ENCODE measurements at places on chromosomes 12 and 14. TPM values are rescaled to one million over a fixed set of nuclear protein-coding genes. Genes with fewer than 3 reads are reported as not detected.

PROX2 gene
- not detected for total RNA-seq

CCDC197 gene
- total RNA-seq = not detected

GRCh38 chr12:113189361-113189760 is 3.8 kb downstream of the RITA1 start:
- DNase-seq = no peak
- H3K36me3 ChIP-seq = peaks cover 3% of the 10 kb centered on the region
- H3K4me1 ChIP-seq = peaks cover 9% of the 10 kb centered on the region
- no peak overlapping the region for H3K27ac ChIP-seq

DNA sequence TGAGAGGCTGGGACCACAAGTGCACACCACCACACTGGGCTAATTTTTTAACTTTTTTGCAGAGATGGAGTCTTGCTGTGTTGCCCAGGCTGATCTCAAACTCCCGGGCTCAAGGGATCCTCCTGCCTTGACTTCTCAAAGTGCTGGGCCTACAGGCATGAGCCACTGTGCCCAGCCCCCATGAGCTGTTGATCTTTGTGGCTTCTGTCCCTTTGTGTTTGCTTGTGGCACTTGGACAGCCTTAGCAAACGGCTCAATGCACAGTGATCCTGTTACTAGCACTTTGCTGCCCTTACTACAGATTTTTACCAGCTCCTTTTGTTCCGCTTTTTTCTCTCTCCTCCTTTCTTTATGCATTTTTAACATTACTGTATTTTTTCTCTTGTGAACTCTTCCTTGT is 25.3 kb upstream of the EVL start:
- H3K4me3 ChIP-seq = no peak overlapping the region
- no peaks in the 10 kb centered on the region for H3K27me3 ChIP-seq
- DNase-seq = no peak
- H3K36me3 ChIP-seq = no peaks in the 10 kb centered on the region
- no peaks in the 10 kb centered on the region for H3K4me1 ChIP-seq

DNA sequence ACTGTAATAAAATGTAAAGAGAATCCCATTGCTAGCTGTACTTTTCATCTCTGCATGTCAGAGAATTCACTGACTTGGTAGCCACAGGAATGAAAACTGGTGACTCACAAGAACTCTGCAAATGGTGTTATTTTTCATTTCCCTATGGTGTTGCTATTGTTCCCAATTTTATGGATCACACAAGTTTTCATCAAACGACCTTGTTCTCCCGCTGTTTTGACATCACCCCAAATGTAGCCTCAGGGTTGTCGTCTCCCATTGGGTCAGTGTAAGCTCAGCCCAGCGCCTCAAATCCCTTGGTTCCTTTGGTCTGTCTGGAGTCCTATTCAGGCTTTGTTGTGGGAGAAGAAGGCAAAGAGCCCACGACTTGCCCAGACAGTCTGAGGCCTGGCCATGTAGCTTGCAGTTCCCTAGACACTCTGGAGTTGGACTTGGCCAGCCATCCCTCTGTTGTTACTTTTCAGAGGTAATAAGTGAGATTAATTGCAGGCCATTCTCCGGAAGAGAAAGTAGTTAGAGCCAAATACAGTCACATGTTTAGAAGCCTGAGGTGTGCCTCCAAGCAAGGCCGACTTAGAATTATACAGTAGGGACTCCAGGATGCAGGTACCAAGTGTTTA is 159.2 kb downstream of the TGFB3 start:
- no peak overlapping the region for H3K4me3 ChIP-seq
- H3K4me1 ChIP-seq = peaks cover 34% of the 10 kb centered on the region
- peak overlapping the region; percentile 88 for H3K27ac ChIP-seq
- peaks cover 4% of the 10 kb centered on the region for H3K36me3 ChIP-seq

- DNase-seq = no peak
- no peak overlapping the region for H3K27ac ChIP-seq
- no peak overlapping the region for H3K4me3 ChIP-seq
- H3K4me1 ChIP-seq = no peaks in the 10 kb centered on the region
- H3K36me3 ChIP-seq = peaks cover 19% of the 10 kb centered on the region
Measured at GRCh38 chr14:70563417-70563816, 28.6 kb upstream of the ADAM20 start.

DNA sequence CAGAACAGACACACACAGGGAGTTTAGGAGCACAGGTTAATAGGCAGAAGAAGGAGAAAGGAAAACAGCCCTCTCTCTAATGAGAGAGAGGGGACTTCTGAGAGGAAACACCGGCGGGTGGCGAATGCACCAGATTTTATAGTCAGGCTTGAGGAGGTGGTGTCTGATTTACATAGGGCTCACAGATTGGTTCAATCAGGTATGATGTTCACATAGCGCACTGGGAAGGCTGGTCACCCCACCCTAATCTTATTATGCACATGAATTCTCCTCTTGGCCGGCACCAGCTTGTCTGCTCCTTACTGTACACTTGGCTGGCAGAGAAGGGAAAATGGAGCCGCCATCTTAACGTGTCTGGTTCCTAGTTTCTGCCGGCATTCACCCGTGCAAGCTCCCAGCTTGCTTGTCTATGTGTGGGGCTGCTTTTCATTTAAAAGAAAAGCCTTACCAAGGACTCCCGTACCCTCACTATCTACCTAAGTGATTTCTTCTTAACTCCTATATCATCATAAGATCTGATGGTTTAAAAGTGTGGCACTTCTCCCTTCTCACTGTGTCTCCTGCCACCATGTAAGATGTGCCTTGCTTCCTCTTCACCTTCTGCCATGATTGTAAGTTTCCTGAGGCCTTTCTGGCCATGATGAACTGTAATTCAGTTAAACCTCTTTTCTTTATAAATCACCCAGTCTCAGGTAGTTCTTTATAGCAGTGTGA is 15.1 kb downstream of the BCAT1 start:
- H3K4me3 ChIP-seq = no peak overlapping the region
- DNase-seq = no peak
- H3K4me1 ChIP-seq = peaks cover 12% of the 10 kb centered on the region
- H3K27ac ChIP-seq = no peak overlapping the region
- no peaks in the 10 kb centered on the region for H3K36me3 ChIP-seq
- no peaks in the 10 kb centered on the region for H3K27me3 ChIP-seq

DNA sequence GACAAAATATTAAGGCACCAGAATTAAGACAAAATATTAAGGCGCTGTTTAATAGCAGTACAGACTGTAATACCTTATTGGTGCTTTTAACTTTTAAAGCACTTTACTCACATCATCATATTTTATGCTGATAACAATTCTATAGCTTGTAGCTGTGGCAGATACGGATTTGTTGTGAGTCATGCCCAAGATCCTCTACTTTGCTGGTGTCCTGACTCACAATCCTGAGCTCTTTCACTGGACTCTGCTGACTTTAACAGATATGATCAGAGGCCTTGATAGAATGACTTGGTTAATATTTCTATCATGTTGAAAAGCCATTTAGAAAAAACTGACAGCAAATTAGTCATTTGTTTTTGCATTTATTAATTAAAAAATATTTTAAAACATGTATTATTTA is 99.0 kb upstream of the PKP2 start:
- H3K36me3 ChIP-seq = no peaks in the 10 kb centered on the region
- no peak for DNase-seq
- no peaks in the 10 kb centered on the region for H3K4me1 ChIP-seq
- H3K27ac ChIP-seq = no peak overlapping the region
- no peaks in the 10 kb centered on the region for H3K27me3 ChIP-seq
- no peak overlapping the region for H3K4me3 ChIP-seq

GOLGA3 gene
- 86.7 TPM for total RNA-seq

RASSF3 gene
- 16.4 TPM for total RNA-seq

Measured in astrocyte (in vitro differentiated cells and primary cell).